ENCODE measurements at places on chromosomes 5 and 9. TPM values are rescaled to one million over a fixed set of nuclear protein-coding genes. Genes with fewer than 3 reads are reported as not detected.

DNA sequence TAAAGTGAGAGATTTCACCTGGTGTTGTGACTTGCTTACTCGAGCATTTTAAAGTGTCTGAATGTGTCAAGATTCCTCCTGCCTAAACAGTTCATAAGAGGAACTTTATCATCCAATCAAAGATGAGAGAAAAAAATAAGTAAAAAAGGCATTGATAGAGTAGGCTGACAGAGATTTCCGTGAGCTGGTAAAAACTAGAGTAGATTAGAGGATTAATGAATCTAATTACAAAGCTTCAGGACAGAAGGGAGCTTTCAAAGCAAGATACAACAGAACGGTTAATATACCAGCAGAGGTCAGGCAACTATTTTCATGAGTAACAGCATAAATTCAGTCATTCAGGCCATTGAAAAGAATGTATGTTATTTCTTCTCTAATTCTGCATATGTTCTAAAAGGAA is 91.5 kb downstream of the ADAMTS6 start:
- DNase-seq, result no peak

- peak; percentile 98 for DNase-seq
Observed at GRCh38 chr5:71601222-71602026, 14.3 kb downstream of the MCCC2 start.

DNA sequence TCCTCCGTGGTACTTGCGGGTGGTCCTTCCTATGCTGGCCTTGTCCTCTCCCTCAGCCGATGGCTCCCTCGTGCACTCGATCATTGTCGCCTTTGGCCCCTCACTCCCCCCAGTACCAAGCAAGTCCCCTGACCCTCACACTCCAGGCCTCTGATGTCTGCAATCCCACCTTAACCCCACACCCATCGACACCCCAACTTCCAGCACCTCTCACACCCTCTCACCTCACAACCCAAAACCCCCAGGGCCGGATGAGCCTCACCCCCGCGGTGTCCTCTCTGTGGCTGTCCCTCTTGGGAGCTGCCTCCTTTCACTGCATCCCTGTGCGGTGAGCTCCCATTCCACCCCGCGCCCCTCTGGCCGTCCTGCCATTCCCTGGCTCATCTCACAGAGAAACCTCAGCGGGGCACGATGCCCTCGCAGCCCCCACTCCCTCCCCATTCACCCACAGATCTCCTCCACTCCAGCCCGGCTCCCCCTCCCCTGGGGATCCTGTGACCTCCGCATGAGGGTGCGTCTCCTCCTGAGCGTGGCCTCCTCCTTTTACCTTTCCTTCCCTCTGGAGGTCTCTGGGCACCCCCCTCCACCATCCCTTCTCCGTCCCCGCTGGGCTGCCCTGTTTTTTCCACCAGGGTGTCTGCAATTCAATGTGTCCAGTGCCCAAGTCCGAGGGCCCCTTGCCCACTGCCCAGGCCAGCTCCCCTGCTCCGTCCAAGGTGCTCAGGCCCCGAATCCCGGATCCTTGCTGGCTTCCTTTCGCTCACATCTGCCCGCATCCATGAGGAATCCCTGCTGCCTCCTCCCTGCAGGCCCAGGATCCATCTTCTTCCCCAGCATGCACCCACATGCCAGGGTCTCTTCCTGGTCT is 15.8 kb upstream of the RNU6ATAC start:
- no peak for DNase-seq

DNA sequence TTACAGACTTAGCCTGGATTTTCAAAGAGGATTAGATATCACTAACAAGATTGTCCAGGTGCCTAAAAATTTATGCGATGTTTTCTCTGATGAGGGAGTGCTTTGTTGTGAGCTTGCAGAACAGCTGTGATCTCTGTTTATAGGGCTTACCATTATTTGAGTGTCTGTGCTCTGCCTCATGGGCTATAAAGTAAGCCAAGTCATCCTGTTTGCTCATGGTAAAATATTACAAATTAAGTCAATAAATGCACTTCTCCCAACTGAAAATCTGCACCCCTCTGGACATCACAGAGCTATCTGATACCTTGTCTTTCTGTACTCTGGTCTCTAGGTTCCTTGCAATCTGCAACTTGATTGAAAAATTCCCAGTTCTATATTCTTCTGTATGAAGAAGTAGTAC is 293.4 kb upstream of the ACTBL2 start:
- no peak for DNase-seq

- DNase-seq, result no peak
Observed at GRCh38 chr9:27379311-27380251, 82.6 kb upstream of the EQTN start.

GRCh38 chr9:88534456-88535225 is at the start of gene NXNL2:
Gene NXNL2 (plus strand): TSS chr9:88535178. CDS start chr9:88535435, 257 bp downstream.
- DNase-seq, result peak; percentile 71

- peak; percentile 55 for DNase-seq
Observed at GRCh38 chr9:37984672-37985611, 81.0 kb upstream of the SLC25A51 start.

DNA sequence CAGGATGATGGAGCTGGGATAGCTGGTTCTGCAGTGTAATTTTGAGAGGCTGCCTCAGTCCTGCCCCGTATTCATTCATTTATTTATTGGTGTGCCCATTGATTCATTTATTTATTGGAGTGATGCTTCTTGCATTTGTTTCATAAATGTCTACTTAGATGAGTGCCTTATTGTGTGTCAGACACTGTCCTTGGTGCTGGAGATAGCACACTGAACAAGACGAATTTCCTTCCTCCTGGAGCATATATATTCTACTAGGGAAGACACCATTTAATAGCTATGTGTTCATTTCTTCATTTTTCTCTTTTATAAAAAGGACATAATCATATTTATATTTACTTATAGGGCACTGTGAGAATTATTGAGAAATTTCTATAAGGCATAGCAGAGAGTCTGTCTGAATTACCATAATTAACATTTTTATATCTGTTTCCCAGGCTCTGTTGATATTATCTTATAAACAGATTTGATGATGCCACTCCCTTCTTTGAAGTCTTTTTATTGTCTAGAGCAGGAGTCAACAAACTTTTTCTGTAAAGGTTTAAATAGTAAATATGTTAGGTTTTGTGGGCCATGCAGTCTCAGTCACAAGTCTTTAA is 433.9 kb upstream of the ZNF608 start:
- DNase-seq, result peak; percentile 49

The ZCCHC9 gene
- total RNA-seq, result 20.7 TPM
